Glutamatergic neuron (in vitro differentiated cells): ENCODE measurements at places on chromosomes 13 and 19. TPM values are rescaled to one million over a fixed set of nuclear protein-coding genes. Genes with fewer than 3 reads are reported as not detected.

LHB gene
- total RNA-seq: not detected

GAPDHS gene
- total RNA-seq: not detected

DNA sequence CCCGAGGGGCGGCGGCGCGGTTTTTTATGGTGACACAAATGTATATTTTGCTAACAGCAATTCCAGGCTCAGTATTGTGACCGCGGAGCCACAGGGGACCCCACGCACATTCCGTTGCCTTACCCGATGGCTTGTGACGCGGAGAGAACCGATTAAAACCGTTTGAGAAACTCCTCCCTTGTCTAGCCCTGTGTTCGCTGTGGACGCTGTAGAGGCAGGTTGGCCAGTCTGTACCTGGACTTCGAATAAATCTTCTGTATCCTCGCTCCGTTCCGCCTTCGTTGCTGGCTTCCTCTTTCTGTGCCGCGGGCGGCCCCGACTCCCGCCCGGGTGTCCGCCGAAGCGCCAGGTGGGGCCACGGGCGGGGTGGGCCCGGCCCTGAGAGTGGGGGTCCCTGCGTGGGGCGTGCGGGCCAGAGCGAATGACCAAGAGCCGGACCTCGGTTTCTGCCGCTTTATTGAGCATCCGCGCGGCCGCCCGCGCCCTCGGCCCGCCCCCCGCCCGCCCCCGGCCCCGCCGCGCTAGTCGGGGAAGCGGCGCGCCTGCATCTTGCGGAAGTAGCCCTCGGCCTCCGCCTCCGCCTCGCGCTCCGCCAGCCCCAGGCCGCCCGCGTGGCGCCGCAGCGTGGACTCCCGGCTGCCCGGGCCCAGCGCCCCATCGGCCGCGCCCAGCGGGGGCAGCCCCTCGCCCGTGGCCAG, 9.6 kb downstream of the PLPPR3 start:
- H3K4me1 ChIP-seq: peaks cover 5% of the 10 kb centered on the region
- H3K27ac ChIP-seq: no peak overlapping the region
- H3K27me3 ChIP-seq: peaks cover 34% of the 10 kb centered on the region
- no peak for DNase-seq

DNA sequence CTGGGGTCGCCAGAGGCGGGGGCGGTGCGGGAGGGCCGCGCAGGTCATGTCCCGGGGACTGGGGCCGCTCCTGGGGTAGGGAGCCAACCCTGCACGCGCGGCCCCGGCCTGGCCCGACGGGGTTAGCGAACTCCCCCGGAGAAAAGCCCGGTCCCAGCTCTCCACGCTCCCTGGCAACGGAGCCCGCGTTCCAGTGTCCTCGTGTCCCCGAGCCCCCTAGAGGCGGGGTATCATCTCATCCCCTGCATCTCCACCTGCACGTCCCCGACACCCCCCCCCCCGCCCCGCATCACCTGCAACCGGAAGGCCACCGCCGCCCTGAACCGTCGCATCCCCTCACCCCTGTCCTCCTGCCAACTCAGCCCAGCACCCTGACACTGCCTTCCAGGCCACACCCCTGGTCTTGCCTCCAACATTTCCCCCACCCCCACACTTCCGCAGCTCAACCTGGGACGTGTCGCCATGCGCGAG, 2.7 kb downstream of the WDR88 start:
- H3K4me3 ChIP-seq: no peak overlapping the region
- H3K4me1 ChIP-seq: no peaks in the 10 kb centered on the region
- no peaks in the 10 kb centered on the region for H3K36me3 ChIP-seq
- no peak overlapping the region for H3K27ac ChIP-seq
- H3K27me3 ChIP-seq: peaks cover 2% of the 10 kb centered on the region

GRCh38 chr19:5801796-5802619, 2.9 kb upstream of the NRTN start:
- H3K4me3 ChIP-seq: peak overlapping the region; percentile 49
- no peak overlapping the region for H3K27ac ChIP-seq
- H3K27me3 ChIP-seq: peaks cover 19% of the 10 kb centered on the region
- no peaks in the 10 kb centered on the region for H3K36me3 ChIP-seq
- peaks cover 7% of the 10 kb centered on the region for H3K4me1 ChIP-seq
- peak; percentile 74 for DNase-seq

DNA sequence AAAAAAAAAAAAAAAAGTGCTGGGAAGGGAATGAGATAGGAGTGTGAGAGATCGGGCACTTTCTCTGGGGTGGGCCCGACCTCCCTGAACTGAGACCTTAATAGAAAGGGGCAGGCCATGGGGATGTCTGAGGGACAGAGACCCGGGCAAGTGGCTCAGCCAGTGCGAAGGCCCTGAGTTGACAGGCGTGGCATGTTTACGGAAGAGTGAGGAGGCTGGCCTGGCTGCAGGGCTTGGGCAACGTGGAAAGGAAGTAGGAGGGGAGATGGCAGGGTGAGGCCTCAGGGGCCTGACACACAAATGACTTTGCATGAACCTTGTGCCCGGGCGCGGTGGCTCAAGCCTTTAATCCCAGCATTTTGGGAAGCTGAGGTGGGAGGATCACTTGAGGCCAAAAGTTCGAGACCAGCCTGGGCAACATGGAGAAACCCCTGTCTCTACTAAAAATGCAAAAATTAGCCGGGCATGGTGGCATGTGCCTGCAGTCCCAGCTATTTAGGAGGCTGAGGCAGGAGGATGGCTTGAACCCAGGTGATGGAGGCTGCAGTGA, 13.9 kb downstream of the FCHO1 start:
- DNase-seq: no peak
- no peaks in the 10 kb centered on the region for H3K36me3 ChIP-seq
